ENCODE measurements at places on chromosomes 4 and X. TPM values are rescaled to one million over a fixed set of nuclear protein-coding genes. Genes with fewer than 3 reads are reported as not detected.

DNA sequence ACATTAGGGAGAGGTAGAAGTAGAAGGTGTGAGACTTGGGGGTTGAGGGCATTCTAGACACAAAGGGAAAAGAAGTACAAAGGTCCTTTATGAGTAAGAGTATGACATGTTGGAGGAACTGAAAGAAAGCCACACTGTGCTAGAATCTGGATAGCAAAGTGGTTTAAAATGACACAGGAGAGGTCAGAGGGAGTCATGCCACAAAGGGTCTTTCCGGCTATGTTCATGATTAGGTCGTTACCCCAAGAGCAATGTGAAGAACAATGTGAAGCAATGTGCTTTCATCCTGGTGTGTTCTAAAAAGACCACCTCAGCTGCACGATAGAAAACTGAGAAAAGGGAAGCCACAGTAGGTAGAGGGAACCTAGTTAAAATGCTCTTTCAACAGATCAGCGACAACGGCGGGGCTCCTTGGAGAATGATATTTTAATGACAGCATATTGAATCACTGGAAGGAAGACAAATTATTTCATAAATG, 29.2 kb downstream of the SMIM14 start:
- no peak overlapping the region for H3K27ac ChIP-seq
- H3K27me3 ChIP-seq: no peaks in the 10 kb centered on the region
- no peak for DNase-seq

DNA sequence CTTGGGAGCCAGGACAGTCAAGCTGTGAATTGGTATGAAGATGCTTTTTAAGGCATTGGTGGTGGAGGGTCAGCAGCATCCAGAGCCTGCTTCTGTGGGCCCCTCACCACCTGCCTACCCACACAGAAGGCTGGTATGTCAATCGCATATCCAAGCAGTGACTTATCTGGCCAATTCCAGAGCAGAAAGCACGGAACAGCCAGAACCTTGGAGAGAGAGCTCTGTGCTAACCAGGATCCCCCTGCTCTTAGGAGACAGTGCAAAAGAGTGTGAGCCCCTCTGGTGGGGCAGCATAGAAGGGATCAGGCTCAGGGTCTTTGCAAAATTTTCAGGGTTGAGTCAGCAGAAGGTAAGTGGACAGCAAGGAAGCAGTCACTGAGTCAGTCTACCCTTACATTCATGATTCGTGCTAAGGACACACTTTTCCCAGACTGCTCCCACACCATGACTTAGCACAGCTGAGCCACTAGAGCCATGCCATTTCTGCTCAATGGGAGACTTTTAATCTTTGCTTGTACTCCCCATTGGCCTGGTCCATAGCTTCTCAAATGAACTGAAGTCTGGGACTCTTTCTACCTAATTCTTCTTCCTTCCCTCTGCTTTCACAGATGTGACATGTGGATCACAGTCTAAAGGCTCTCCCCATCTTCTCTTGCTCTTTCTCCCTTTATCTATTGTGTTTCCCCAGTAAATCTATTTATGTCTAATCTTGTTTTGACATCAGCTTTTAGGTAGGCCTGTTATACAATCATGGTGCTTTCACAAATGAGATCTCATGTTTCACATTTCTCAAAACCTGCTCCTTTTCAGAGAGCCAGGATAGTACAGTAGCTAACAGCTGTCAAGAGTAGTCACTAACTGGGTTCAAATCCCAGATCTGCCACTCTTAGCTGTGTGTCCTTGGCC, 20.0 kb downstream of the MORF4L2 start:
- H3K4me1 ChIP-seq: no peaks in the 10 kb centered on the region
- H3K4me3 ChIP-seq: no peak overlapping the region
- no peaks in the 10 kb centered on the region for H3K27me3 ChIP-seq
- no peak overlapping the region for H3K27ac ChIP-seq

- no peak overlapping the region for H3K27ac ChIP-seq
- DNase-seq: no peak
- H3K4me3 ChIP-seq: no peak overlapping the region
- H3K36me3 ChIP-seq: no peaks in the 10 kb centered on the region
- H3K4me1 ChIP-seq: no peaks in the 10 kb centered on the region
Observed at GRCh38 chr4:42594888-42595287, 62.0 kb downstream of the ATP8A1 start.

- H3K27ac ChIP-seq: no peak overlapping the region
- no peak for DNase-seq
- H3K27me3 ChIP-seq: no peaks in the 10 kb centered on the region
- H3K4me1 ChIP-seq: no peaks in the 10 kb centered on the region
- H3K36me3 ChIP-seq: no peaks in the 10 kb centered on the region
Observed at GRCh38 chr4:165016971-165017370, 14.8 kb upstream of the TRIM60 start.

DNA sequence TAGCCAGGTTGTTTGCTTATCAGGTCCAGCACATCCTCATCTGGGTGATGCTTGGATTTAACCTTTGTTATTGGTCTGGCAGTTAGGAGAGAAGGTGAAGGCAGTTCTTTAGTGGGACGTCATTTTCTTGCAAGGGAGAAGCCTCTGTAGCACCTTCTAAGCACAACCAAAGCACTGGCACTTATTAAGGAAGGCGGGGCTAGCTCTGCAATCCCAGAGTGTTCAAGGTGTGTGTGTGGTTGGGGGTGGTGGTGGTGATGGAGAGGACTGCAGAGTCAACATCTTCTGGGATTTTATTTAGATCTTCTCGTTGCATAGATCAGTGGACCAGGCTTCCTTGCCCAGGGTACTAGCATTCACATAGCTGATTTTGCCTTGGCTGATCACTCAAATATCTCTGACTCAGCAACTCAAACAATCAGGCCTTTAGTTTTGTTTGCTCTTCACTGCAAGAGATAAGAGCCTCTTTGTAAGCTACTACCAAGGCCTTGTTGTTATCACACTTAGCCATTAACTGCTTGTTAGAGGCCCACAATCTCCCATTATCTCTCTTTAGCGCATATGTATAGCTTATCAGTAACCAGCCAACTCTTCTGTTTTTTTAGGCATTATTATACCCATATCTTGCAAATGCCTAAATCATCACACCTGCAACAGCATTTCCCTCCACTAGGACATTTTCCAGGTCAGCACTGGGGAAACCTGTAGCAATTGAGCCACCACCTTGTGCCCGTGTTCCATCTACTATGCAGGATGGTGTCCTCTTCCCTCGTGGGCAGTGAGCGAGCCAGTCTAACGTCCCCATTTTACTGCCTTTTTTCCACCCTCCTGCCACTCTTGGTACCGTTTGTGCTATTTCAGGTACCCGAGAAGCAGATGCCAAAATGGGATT, 36.5 kb upstream of the LINC00632 start:
- no peaks in the 10 kb centered on the region for H3K27me3 ChIP-seq
- H3K4me3 ChIP-seq: no peak overlapping the region
- no peaks in the 10 kb centered on the region for H3K36me3 ChIP-seq
- DNase-seq: no peak
- H3K4me1 ChIP-seq: no peaks in the 10 kb centered on the region

DNA sequence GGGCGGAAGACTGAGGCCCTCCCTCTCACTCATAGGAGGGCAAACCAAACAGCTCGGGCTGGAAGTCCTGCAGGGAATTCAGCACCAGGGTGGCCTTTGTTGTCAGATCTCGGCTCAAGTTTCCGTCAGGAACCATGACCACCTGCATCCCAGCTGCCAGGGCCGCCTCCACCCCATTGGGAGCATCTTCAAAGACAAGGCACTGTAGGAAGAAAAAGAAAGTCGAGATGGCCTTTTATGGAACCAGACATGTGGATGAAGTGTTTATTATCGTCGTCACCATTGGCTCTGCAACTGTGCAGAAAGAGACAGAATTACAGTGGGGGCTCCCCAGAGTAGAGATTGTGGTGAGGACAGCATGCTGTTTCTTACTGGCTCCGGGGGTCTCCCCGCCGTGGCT, 97.2 kb upstream of the STS start:
- H3K27ac ChIP-seq: no peak overlapping the region
- no peaks in the 10 kb centered on the region for H3K36me3 ChIP-seq
- H3K27me3 ChIP-seq: no peaks in the 10 kb centered on the region

DNA sequence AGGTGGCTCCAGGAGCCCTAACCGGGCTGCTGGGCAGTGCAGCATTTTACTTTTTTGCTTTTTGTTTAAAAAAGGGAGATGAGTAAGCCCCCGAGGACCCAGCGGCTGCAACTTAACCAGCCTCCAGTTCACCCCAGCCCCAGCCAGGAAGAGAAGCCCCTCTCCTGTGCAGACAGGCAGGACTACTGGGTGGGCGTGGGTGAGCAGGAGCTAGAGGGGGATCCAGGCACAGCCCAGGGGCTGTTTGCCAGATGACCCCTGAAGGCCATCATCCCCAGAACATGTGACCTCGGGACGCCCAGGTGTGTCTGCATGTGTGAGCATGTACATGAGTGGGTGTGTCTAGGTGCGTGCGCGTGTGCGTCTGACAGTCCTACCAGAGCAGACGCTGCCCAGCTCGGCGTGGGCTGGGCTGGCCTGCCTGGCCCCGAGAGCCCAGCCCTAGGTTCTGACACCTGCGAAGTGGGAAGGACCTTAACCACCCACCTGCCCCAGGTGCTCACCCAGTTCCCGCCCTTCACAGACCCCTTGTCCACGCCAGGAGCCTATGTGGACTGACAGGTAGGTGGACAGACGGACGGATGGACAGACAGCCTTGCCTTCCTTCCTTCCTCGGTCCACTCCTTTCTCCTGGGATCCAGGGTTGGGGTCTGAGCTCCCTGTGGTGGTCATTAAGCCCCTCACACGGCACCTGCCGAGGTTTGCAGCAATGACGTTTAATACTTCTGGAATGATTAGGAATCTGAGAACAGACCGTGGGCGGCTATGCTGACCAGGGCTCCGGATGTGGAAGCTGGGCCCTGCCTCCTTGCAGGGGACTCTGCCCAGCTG, 7.8 kb upstream of the HAUS3 start:
- no peaks in the 10 kb centered on the region for H3K27me3 ChIP-seq
- no peak overlapping the region for H3K27ac ChIP-seq
- H3K36me3 ChIP-seq: peaks cover 13% of the 10 kb centered on the region

GRCh38 chr4:88908521-88908920, 148.5 kb downstream of the FAM13A start:
- DNase-seq: no peak
- no peaks in the 10 kb centered on the region for H3K36me3 ChIP-seq
- no peaks in the 10 kb centered on the region for H3K27me3 ChIP-seq

- no peaks in the 10 kb centered on the region for H3K36me3 ChIP-seq
- no peak for DNase-seq
- no peak overlapping the region for H3K27ac ChIP-seq
- no peak overlapping the region for H3K4me3 ChIP-seq
- H3K4me1 ChIP-seq: no peaks in the 10 kb centered on the region
Observed at GRCh38 chr4:181807771-181808170, 435.4 kb upstream of the TENM3 start.

DNA sequence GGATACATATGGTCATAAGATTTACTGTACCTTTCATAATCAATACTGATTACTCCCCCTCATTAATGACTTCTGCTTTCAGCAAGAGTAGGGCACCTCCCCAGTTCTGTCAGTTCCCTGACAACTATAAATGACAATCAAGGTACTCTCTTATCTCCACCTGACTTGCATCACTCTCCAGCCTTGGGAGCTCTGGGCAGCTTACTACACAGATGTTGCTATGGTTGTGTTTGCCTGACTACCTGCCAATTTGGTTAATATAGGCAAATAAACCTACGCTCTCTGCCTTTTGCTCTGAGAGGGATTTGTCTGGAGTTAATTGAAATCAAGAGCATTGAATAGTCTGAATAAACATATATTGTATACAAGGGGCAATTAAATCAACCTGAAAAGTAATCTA, 22.8 kb upstream of the MAP7D3 start:
- no peaks in the 10 kb centered on the region for H3K27me3 ChIP-seq
- H3K36me3 ChIP-seq: no peaks in the 10 kb centered on the region
- no peak overlapping the region for H3K27ac ChIP-seq
- DNase-seq: no peak
- no peaks in the 10 kb centered on the region for H3K4me1 ChIP-seq
- H3K4me3 ChIP-seq: no peak overlapping the region

DNA sequence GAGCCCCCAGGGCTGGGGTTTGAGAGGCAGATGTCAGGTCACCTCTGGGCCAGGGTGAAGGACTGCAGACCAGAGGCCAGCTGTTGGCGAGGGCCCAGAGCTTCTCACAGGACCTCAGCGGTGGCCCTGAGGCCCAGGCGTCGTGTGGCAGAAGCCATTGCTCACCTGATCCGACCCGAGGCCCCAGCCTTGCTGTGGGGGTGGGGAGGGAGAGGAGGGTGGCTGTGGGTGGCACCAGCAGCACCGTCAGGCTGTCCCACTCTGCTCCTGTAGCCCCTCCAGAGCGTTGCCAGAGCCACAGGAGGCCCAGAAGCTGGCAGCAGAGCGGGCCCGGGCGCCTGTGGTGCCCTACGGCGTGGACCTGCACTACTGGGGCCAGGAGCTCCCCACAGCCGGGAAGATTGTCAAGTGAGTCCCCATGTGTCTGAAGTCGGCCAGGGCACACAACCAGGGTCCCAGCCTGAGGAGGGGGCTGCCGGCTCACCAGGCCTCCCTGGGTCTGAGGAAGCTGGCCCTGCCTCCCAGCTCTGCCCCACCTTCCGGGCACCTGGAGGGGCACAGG, 28.8 kb downstream of the UVSSA start:
- DNase-seq: no peak
- H3K27ac ChIP-seq: no peak overlapping the region
- H3K4me3 ChIP-seq: no peak overlapping the region
- H3K36me3 ChIP-seq: peaks cover 77% of the 10 kb centered on the region
- H3K4me1 ChIP-seq: no peaks in the 10 kb centered on the region
- H3K27me3 ChIP-seq: no peaks in the 10 kb centered on the region

- H3K4me3 ChIP-seq: no peak overlapping the region
- H3K4me1 ChIP-seq: peaks cover 16% of the 10 kb centered on the region
- no peak overlapping the region for H3K27ac ChIP-seq
- H3K36me3 ChIP-seq: no peaks in the 10 kb centered on the region
Observed at GRCh38 chr4:137979938-137980337, 262.2 kb downstream of the SLC7A11 start.

- no peak overlapping the region for H3K27ac ChIP-seq
- no peaks in the 10 kb centered on the region for H3K4me1 ChIP-seq
- no peak for DNase-seq
- no peaks in the 10 kb centered on the region for H3K36me3 ChIP-seq
- no peak overlapping the region for H3K4me3 ChIP-seq
- H3K27me3 ChIP-seq: peaks cover 6% of the 10 kb centered on the region
Observed at GRCh38 chr4:16293210-16293838, 67.1 kb upstream of the TAPT1 start.

GRCh38 chr4:1403591-1404572, 2.4 kb downstream of the NKX1-1 start:
- H3K4me1 ChIP-seq: peaks cover 64% of the 10 kb centered on the region
- H3K4me3 ChIP-seq: peak overlapping the region; percentile 5
- H3K27me3 ChIP-seq: peaks cover 59% of the 10 kb centered on the region
- DNase-seq: no peak

GRCh38 chrX:154815274-154815818, 10.1 kb upstream of the MPP1 start:
- no peaks in the 10 kb centered on the region for H3K4me1 ChIP-seq
- DNase-seq: no peak
- no peaks in the 10 kb centered on the region for H3K27me3 ChIP-seq
- no peak overlapping the region for H3K4me3 ChIP-seq
- no peak overlapping the region for H3K27ac ChIP-seq
- no peaks in the 10 kb centered on the region for H3K36me3 ChIP-seq

- H3K36me3 ChIP-seq: no peaks in the 10 kb centered on the region
- no peak for DNase-seq
- H3K27ac ChIP-seq: no peak overlapping the region
- H3K27me3 ChIP-seq: no peaks in the 10 kb centered on the region
Observed at GRCh38 chr4:172202480-172203076, 389.4 kb downstream of the GALNTL6 start.

- no peak overlapping the region for H3K4me3 ChIP-seq
- no peaks in the 10 kb centered on the region for H3K36me3 ChIP-seq
- no peak for DNase-seq
- no peaks in the 10 kb centered on the region for H3K27me3 ChIP-seq
Observed at GRCh38 chr4:82969414-82969813, 41.2 kb downstream of the LIN54 start.

The SFRP2 gene
- 8.3 TPM for total RNA-seq

The CXCL1 gene
- 83.5 TPM for total RNA-seq

The MXD4 gene
- total RNA-seq: 32.2 TPM

The GAGE12F gene
- total RNA-seq: not detected

The C4orf51 gene
- not detected for total RNA-seq
